ENCODE measurements at places on chromosomes 4 and X.

GRCh38 chrX:149962859-149963757, 24.8 kb upstream of the EOLA2 start:
- peak; percentile 20 for DNase-seq

GRCh38 chr4:76723373-76723772, 174.6 kb downstream of the SOWAHB start:
- DNase-seq, result no peak

- DNase-seq, result no peak
Measured at GRCh38 chrX:109952985-109953905, 49.7 kb upstream of the TMEM164 start.

DNA sequence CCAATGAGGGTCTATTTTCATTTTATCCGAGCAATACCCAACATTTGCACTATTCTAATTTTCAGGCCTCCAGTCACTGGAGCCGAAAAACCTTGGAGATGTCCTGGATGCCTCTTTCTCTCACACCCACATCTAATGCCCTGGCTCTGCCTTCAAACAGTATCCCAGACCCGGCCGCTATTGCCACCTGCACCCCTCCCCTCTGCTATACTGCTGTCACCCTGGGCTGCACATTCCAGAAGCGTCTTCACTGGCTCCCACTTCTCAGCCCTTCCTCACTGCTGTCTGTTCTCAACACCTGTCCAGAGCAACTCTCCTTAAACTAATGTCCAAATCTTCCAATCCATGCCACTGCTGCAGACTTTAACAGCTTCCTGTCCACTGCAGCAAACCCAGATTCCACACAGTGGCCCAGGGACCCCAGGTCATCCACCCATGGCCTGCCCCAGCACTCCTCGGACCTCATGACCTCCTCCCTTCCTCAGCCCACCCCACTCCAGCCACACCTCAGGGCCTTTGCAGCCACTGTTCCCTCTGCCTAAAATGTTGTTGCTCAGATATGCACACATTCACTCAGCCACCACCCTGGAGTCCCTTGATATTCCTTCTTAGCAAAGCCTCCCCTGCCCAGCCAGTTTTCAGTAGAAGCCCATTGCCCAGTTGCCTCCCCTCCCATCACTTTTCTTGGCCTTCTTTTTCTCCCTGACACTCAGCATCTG, 30.5 kb upstream of the PPP2R2C start:
- DNase-seq, result no peak

DNA sequence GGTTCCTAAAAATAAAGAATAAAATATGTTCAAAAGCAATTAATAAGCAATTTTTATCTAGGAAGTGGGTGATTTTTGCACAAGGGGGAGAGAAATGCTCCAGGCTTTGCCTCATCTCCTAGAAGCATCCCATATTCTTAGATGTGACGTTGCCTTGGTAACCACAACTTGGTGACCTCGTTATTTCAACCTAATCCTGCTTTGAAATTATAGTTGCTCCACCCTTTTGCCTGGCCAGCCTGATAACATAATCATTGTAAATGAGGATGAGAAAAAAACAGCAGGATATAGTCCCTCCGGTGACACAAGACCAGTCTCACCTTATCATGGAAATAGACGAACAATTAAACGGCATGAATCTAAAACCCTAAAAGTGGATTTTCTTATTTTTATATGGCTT, 194.4 kb downstream of the QDPR start:
- DNase-seq, result no peak

DNA sequence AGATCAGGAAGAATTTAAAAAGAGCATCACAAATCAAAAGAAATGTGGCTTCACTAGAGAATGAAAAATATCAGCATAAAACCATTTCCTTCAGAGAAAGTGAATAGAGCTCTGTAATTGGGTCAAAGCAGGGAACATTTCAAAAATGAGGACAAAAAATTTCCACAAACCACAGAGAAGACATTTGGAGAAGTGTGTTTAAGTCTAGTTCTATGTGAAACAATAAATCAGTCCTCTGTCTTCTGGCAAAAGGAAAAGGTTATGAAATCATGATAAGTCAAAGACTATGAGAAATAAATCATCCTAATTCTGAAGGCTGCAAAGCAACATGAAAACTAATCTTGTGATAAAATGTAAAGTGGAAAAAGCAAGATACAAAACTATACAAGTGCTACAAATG, 27.9 kb downstream of the SMPX start:
- no peak for DNase-seq

GRCh38 chr4:138673053-138673452, 342.5 kb upstream of the NOCT start:
- no peak for DNase-seq

DNA sequence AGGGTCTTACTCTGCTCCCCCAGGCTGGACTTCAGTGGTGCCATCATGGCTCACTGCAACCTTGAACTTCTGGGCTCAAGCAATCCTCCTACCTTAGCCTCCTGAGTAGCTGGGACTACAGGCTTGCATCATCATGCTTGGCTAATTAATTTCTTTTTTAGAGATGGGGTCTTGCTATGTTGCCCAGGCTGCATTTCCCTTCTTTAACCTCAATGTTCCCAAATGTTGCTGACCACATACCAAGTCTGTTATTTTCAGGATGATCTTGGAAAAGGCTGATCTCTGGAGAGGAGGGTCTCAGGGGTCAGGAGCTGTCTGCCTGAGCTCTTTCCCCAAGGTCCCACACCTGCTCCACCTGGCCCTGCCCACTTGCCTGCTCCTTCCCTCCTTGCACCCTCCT, 13.0 kb downstream of the CACNA1F start:
- no peak for DNase-seq

GRCh38 chr4:42654631-42655268, 2.2 kb downstream of the ATP8A1 start:
- DNase-seq, result no peak

DNA sequence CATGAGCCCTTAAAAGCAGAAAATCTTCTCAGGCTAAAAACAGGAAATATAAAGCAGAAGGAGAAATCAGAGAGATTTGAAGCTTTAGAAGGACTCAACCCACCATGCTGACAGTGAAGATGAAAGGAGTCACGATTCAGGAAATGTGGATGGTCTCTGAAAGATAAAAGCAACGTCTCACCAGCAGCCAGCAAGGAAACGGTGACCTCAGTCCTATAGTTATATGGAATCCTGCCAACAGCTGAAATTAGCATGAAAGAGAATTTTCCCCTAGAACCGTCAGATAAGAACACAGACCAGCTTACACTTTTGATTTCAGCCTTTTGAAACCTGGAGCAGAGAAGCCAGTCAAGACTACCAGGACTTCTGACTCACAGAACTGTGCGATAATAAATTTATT, 715.7 kb upstream of the HTR2C start:
- DNase-seq, result no peak

DNA sequence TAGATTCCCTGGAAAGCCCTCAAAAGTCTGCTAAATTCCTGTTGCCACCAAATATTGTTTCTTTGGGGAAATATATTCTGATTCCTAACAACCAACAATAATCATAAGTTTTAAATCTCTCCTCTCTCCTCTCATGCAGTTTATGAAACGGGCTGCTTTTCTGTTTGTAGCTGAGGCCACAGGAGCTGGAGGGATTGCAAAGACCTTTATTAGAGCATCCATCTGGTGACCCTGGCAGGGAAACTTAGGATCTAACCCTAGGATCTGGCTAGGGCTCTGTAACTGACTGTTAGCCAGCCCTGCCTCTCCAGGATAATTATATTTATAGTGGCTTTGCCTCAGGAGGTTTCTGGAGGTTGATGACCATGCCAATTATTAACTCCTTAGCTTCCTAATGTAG, 56.9 kb downstream of the SMAD1 start:
- no peak for DNase-seq

DNA sequence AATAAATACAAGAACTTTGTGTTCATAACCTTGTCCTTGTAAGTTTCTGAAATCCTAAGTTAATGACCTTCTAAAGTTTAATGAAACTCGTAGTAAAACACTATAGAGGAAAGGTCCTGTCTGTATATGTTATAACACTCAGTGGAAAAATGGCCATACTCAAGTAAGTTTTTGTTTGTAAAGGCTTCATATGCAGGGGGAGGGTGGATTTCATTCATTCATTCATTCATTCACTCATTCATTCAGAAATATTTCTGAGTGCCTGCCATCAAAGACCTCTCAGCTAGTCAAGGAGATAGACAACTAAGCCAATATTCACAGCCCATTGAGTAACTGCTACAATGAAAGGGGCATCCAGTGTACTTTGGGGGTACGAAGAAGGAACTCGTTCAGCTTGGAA, 6.9 kb upstream of the TMEM156 start:
- DNase-seq, result no peak

GRCh38 chrX:39755143-39756032, 342.4 kb downstream of the BCOR start:
- DNase-seq, result no peak

- DNase-seq, result no peak
Measured at GRCh38 chrX:1138476-1139184, 73.8 kb downstream of the CRLF2 start.

DNA sequence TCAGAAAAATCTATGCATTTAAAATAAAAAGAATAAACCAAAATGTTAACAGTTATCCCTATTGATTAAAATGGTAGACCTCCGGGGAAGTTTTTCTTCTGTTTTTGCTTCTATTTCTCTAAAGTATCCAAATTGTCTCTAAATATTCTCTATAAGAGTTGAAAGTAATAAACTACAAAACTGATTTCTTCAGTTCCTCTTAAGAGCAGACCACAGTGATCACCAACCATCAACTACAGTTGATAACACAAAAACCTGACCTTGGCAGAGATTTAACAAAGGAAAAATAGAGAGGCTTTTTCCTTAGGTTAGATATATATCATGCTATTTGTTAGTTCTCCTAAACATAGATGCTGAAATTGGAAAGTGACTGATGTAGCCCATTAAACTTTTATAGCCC, 27.3 kb downstream of the DDX60 start:
- no peak for DNase-seq

- no peak for DNase-seq
Measured at GRCh38 chr4:59517007-59517406, 1683.1 kb upstream of the ADGRL3 start.

DNA sequence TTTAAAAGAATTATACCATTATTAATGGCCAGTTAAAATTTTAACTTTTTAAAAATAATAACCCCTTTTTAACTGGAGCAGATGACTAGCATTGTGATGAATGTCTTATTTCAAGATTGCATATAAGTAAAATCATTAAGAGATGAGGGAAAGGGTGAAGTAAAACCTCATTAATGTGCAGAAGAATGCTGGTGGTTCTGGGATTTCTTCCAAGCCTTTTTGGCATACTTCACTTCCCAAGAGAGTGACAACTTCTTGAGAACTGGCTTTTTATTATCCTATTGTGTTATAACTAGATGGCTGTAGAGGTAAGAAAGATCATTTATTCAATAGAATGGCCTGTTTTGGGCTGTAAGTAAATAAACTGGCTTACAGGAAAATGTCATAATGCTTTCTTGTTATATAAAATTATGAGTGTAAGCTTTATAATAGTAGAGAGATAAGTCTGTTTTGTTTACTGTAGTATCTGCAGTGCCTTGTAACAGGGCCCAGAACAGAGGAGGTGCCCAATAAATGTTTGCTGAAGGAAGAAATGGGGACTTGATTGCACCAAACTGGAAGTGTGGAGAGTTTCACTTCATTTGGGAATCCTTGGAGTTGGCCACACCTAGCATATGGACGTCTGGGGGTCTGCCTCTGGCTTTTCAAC, 242.9 kb upstream of the PITX2 start:
- no peak for DNase-seq

- no peak for DNase-seq
Measured at GRCh38 chr4:67452100-67452845, 93.0 kb downstream of the CENPC start.

GRCh38 chr4:109303140-109303496, 660 bp upstream of the COL25A1 start:
- no peak for DNase-seq

DNA sequence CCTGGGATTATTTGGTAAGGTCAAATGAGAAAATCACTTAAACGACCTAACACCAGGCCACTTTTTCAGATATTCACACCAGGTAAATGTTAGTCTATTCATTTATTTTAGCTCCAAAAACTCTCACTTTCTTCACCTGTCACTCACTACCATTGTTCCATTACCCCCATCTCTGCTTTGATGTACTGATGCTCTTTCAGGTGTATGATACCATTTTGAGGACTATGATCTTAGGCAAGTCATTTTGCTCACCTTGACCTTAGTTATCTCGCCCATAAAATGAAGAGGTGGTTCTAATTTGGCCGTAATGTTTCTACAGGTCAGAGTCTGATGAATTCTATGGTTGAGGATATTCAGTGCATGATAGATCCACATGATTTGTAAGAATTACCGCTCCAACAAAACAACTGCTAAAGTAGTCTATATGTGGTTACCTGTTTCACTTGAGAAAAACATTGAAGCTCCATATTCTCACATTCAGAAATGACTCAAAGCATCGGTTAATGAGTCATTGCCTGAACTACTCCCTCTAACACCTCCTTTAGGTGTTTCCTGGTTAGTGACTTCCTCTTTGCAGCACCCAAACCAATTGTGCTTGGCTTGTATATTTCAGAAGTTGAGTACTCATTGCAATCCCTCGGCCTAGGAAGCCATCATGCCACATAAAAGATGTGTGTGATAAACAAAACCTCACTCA, 4.5 kb downstream of the DTHD1 start:
- peak; percentile 86 for DNase-seq

- DNase-seq, result no peak
Measured at GRCh38 chr4:70721747-70722146, at the start of gene RUFY3. Gene RUFY3 (plus strand): TSS chr4:70721964. CDS start chr4:70722574, 610 bp downstream.

GRCh38 chrX:150768132-150768485, 74.9 kb downstream of the MTMR1 start:
- DNase-seq, result no peak

- DNase-seq, result no peak
Measured at GRCh38 chr4:152148057-152148456, 387.2 kb upstream of the GATB start.

DNA sequence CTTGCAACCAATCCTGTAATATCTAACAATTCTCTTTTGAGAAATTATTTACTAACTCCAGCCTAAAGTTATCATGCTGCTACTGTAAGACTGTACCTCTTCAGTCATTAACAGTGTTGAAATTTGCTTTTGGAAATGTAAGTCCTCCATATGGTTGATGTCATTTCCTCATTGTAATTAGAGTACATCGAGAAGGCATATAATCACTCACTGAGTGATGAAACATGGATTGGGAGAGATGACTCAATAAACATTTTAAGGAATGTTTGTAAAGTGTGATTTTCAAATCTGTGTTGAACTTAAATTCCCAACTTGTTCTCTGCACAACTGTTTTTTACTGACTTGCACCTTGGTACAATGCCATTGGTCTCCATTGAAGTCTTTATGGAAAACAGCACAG, 61.2 kb downstream of the HMGB2 start:
- no peak for DNase-seq

DNA sequence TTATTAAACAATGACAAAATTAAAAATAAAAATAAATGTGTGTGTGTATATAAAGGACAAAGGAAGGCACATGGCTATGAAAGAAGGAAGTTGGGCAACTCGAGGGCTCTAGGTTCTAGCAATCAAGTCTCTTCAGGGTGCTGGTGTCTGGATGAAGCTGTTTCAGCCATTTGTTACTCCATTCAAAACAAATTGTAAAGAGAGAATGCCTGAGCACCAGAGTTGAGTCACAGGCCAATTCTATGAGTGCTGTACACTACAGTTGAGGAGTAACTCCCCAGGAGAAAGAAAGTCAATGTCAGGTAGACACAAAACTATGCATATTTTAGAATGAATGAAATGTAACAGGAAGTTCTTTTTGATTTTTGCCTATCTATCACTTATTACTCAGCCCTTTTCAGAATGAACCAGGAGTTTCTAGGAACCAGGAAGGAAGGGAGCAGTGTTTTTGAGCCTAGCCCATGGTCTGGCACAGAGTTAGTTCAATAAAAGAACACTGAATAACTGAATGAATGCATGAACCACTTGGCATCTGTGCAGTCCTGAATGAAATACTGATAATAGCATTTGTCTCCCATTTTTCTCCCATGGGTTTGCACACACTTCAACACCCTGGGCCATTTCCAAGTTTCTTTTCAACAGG, 151.7 kb upstream of the CPEB2 start:
- DNase-seq, result no peak
